Stimulated activated effector memory CD8-positive, alpha-beta T cell treated with anti-CD3 and anti-CD28 coated beads, Interleukin-12 subunit alpha, Interleukin-12 subunit beta, amount 100 ng/mL, for 72 hours (primary cell): ENCODE measurements at places on chromosomes 5 and 9.

DNA sequence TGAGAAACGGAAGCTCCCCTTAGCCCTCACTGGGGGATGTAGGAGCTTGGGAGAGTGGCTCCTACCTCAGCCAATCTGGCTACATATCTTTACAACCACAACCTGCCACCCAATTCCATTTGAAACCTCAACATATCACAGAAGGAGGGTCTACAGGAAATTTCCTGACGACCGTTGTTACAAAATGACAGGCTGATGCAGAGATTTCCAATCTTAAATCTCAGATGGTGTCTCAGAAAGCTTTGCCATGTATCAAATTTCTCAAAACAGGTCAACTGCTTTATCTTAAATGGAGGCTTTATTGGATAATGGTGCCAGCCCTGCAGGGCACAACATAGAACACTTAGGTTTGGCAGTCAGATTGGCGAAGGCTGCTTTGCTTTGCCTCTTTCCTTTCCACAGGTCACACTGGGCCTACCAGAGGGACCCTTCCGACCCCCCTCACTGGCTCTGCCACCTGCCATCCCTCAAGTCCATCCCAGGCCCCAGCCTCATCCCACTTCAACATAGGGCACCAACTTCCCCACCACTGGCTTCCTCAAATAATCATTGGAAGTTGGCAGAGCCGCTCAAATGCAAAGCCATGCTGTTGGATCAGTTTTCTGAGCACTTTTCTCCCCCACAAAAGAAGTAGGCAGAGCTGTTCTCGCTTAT is 11.1 kb upstream of the SPATA31E1 start:
- DNase-seq = no peak

DNA sequence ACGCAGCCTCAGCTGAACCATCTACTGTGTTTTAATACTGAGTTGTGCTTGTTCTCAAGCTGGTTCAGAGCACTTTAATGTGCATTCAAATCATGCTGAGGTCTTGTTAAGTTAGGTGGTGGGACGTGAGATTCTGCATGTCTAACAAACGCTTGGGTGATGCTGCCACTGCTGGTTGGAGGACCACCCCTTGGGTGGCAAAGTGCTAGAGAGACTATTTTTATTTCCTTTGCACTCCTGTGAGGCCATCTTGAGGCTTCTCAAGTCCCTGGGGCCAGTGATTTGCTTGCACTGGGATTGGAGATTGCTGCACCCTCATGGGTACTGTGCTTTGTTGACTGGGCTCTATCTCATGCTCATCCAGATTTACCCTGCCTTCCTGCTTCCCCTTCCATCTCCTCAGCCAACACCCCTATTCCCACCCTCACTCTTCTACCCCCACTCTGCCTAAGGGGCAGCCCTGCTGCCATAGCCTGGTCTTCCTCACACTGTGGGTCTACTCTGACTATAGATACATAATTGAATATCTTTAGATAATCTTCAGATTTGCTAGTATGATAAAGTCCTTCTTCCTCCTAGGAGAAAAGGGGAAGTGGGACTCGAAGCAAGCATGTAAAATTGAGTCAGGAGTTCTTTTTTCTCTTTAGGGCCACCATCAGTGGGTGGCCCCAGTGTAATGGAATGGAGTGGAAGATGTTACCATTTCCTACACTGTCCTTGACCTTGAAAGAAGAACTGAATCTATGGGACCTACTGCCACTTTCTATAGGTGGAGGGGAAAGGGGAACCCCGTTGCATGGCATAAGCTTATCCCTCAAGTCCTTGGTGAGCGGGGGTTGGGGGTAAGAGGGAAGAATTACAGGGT is 45.1 kb upstream of the SUB1 start:
- no peak for DNase-seq

GRCh38 chr5:133403741-133404364 is 208.5 kb downstream of the FSTL4 start:
- no peak for DNase-seq

- DNase-seq = no peak
These were observed 45.7 kb downstream of the PIP5K1B start for GRCh38 chr9:68750786-68751185.

DNA sequence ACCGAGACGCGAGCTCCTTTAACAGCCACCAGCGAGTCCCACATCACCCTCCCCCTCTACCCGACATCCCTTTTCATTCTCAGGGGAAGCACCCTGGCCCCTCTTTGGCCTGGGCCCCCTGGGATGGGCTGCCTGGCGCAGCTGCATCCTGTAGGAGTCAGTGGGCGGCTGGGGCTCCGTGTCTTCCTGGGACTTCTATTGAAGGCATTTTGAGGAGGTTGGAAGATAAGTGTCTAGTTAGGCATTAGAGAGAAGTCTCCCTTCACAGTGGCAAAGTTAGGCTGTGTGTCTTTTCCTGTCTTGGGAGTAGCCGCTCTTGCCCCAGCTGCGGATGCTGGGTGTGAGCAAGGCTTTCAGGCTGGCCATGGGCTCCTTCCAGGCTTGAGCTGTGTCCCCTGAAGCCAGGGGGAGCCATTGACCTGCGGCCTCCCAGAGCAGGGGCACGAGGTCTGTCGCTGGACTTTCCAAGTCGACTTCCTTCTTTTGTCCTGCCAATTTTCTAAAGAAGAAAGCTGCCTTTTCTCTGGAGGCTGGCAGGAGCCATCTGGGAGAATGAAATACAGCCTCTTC is 18.6 kb upstream of the NKD2 start:
- no peak for DNase-seq

DNA sequence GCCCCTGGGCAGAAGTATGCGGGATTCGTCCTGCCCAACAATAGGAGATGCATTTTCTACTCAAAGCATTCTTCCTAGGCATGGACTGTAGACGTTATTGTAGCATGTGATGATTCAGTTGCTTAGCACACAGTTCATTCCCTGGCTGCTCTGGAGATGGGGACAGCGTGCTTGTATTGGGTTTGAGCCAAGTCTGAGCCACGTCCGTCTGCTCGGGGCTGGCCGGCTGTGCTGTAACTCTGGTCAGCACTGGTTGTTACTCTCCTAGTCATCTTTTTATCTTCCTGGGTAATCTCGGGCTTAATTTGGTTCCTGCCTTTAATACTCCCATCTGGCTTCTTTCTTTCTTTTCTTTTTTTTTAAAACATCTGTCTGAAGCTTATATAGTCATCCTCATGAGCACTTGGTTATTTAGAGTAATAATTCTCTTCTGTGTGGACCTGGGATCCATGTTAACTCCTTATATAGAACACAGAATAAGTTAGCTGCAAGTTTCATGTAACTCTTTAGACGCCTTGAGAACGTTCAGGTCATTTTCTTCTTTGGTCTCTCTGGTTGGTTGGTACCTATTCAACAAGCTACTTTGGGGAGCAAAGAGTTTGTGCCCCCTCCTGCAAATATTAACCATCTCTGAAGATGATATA is 118.8 kb upstream of the RPS23 start:
- DNase-seq = no peak

GRCh38 chr9:100394816-100395215 is 32.1 kb upstream of the MSANTD3 start:
- DNase-seq = no peak

- no peak for DNase-seq
These were observed 45.0 kb upstream of the TNC start for GRCh38 chr9:115162946-115163345.

DNA sequence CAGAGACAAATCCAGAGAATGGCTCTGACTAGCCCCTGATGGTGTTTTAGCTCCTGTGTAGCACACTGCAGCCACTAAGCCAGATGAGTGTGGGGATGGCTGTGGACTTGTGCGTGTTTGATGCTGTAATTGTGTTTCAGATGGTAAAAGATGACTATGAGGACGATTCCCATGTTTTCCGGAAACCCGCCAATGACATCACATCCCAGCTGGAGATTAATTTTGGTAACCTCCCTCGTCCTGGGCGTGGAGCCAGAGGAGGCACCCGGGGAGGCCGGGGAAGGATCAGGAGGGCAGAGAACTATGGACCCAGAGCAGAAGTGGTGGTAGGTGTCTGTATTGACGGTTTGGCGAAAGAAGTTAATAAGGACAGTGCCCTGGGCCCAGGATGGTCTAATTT is 38.0 kb downstream of the HABP4 start:
- no peak for DNase-seq

GRCh38 chr5:79692596-79692995 is 3.0 kb downstream of the CMYA5 start:
- no peak for DNase-seq

- no peak for DNase-seq
These were observed 12.8 kb upstream of the TMEM245 start for GRCh38 chr9:109132567-109133021.

GRCh38 chr5:128446-128845 is 36.5 kb downstream of the PLEKHG4B start:
- DNase-seq = no peak

DNA sequence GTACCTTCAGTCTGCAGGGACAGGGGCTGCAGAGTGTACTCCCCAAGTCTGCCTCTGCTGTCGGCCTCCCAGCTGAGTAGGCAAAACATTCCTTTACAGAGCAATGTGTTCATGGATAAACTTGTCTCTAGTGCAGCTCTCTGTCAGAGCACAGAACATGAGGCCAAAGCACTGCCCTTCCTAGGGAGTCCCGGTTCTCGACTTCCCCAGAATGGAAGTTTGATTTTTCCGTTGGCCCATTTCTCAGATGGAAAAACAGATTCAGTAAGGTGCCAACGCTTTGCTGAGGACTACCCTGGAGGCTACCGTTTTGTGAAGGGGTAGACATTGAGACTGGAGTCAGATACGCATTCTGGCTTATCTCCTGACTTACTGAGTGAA is 422 bp upstream of the TRIM32 start:
- DNase-seq = no peak

- DNase-seq = peak; percentile 73
These were observed 6.3 kb downstream of the TESK1 start for GRCh38 chr9:35611230-35611797.

DNA sequence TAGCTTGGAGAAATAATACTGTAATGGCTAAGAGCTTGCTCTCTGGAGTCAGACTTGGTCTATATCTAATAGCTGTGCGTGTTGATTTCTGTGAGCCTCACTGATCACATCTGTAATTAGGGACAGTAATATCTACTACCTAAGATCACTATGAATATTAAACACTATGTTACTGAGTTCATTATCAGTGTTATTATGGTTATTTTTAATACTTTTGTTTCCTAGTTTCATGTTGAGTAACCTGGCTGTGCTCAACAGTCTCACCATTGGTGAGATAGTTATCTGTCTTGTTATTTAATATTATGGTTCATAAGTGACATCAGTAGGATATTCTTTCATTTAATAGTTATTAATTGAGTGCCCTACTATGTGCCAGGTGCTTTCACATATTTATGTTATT is 22.4 kb upstream of the CAVIN4 start:
- no peak for DNase-seq

- DNase-seq = no peak
These were observed 43.9 kb downstream of the ADAMTS2 start for GRCh38 chr5:179301376-179301775.

DNA sequence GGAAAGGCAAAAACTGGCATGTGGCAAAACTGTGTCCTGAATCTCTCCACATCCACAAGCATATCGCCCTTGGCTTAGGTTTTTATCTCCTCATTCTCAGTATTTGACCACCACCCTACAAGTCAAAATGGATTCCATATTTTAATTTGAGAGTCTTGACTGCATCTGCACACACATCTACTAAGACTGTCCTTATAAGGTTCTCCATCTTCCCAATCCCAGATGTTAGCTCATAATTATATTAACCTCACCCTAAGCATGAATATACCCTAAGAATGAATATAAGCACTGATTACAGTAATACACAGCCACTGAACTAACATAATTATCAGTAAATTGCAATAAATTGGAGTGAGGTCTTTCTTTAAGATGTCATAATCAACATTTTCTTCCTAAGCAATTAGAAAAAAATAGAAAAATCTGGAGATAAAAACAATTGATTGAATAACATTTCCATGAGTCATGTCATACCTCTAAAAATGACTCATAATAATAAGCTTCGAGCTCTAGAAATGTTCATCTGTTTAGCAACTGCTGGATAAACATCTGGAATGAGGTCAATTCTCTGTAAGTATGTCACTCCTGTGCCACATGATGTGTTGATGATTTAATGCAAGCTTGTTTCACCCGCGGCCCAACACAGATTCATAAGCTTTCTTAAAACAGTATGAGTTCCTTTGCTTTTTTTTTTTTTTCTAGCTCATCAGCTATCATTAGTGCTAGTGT is 39.9 kb upstream of the PAM start:
- DNase-seq = no peak

- DNase-seq = no peak
These were observed 5.2 kb downstream of the CRB2 start for GRCh38 chr9:123361086-123361730.

DNA sequence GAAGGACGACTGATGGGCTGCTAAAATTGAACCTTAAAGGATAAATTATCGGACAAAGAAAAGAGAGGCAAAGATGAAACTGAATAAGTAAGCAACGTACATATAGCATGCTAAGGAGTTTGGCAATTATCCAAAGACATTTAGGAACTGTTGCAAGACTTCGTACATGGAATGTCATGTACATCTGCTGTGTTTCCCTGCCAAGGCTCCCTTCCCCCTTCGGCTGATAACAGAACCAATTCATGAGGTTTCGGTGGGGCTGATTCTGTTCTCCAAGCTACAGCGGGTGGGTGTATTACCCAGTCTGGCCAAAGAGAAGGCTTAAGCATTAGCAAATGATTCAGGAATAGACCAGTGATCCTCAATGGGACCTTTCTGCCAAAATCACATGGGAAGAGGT is 190.9 kb upstream of the FREM1 start:
- DNase-seq = no peak

DNA sequence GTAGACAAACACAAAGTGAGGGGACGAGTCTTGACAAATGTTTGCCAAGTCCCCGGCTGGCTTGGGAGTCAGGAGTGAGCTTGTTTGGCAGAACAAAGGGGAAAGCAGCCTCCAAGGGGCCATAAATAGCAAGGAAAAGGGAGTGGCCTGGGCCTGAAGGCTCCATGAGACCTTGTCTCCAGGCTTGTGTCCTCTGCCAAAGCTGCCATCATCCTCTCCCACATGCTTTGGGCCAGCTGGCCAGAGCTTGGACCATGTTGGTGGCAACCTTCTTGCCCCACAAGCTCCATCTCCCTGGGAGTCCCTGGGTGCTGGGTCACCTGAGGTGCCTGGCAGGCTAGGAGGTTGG is 13.3 kb upstream of the PITX1 start:
- no peak for DNase-seq

GRCh38 chr5:77015938-77016569 is 14.2 kb upstream of the AGGF1 start:
- no peak for DNase-seq

GRCh38 chr5:137667341-137667740 is 68.5 kb downstream of the KLHL3 start:
- DNase-seq = no peak

- no peak for DNase-seq
These were observed 125.8 kb upstream of the SLIT3 start for GRCh38 chr5:169426784-169427183.

DNA sequence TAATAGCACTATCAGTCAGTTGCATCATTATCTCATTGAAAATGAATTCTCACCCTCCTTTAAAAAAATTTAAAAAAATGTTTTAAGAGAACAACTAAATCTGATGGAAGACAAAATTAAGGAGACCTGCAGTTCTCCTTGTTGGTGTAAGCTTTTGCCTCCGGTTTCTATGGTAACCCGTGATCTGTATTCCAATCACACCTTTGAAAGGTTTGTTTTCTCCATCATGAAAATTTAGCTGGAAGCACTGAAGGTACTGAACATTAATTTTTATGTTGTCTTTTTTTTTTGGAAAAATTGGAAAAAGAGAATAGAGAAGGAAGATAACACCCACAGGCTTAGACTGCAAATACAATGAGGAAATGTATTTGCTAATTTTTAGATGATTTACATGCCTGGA is 2.5 kb upstream of the BASP1 start:
- DNase-seq = no peak
